ENCODE measurements at places on chromosomes 7 and 10.

DNA sequence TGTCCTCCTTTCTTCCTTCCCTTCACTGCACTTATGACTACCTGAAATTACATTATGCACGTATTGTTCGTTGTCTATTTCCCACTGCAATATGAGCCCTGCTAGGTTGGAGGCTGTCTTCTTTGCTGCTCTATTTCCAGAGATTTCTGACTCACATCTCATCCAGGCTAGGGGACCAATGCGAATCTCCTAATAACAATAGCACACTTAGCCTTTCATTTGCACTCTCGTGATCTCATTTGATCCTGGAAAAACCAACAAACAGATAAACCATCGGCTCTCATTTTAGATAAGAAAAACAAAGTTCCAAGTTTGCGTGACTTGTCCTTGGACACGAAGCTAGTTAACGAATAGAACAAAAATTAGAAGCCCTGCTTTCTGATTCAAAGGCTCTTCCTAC is 1.4 kb downstream of the ZNF438 start:
- DNase-seq = no peak

- DNase-seq = peak; percentile 94
Observed at GRCh38 chr7:56063882-56064625, at the start of gene SUMF2. Gene SUMF2 (plus strand): TSS chr7:56064286. CDS start chr7:56064312, 26 bp downstream.

DNA sequence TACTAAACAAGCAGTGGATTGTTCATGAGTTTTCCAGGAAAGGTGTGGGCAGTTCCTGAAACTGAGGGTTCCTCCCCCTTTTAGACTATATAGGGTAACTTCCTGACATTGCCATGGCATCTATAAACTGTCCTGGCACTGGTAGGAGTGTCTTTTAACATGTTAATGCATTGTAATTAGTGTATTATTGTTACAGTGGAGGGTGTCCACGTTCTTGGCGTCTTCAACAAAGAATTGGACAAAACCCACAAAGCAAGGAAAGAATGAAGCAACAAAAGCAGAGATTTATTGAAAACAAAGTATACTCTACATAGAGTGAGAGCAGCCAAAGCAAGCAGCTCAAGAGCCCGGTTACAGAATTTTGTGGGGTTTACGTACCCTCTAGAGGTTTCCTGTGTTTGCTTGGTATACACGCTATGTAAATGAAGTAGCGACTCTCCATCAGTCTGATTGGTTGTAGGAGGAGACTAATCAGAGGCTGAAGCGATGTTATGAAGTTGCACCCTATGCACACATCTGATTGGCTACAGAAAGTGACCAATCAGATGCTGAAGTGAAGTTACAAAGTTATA is 175.2 kb downstream of the NSUN6 start:
- DNase-seq = peak; percentile 1

GRCh38 chr7:50446542-50446960 is 3.6 kb downstream of the FIGNL1 start:
- no peak for DNase-seq

DNA sequence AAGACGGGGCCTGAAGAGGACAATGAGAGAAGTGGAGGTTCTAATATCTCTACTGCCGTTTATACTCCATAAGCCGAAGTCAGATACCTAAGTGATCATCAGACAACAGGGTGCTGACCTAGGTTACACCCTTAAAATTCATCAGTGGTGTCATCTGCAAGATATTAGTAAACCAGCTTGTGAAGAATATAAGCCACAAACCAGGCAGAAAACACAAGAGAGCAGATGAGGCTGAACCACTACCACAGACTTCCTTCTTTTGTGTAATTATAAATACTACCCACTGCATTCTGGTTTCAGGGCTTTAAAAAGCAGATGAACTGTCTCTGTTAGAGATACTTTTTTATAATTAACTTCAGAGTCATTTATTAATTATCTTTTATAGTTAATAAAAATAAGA is 69.0 kb upstream of the LRRC17 start:
- DNase-seq = no peak

DNA sequence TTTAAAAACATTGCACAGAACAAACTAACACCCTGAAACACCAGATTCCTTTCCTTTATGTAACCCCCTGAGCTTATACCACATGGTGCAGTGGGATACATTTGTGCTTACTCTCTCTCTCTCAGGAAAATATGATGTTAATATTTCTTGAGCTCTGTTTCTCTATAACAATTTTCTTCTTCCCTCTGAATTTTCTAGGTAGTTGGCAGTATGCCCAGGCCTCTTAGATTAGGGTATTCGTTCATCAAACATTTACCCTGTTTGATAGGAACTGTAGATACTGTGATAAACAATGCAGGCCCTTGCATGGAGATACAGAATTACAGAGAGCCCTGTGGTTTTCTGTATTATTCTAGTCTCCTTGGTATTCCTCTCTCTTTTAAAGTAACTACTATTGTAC is 567.8 kb downstream of the IPMK start:
- DNase-seq = no peak

GRCh38 chr7:43649755-43650274 is 66.9 kb downstream of the STK17A start:
- peak; percentile 42 for DNase-seq

GRCh38 chr10:48981310-48981907 is 41.8 kb upstream of the LRRC18 start:
- peak; percentile 71 for DNase-seq

DNA sequence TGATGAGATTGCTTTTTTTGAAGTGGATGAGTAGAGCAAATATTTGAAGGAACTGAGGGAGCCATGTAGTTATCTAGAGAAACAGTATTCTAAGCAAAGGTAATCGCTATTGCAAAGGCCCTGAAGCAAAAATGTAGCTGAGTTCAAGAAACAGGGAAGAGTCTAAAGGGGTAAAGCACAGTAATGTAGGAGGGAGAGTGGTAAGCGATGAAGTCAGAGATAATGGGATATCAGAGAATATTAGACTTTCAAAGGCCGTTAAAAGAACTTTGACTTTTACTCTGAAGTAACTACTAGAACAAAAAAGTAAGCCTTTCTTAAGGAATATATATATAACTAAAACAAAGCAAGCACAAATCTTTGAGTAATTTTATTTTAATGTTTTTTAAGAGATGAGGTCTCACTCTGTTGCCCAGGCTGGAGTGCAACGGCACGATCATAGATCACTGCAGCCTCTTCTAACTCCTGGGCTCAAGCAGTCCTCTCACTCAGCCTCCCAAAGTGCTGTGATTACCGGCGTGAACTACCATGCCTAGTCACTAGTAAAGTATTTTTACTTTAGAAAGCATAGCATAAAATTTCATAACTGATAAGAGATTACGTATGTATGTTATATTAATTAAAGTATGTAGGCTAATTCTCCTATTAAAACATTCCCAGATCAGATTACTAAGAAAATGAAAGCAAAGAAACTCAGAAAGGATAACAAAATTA is 61.7 kb upstream of the OIT3 start:
- no peak for DNase-seq

DNA sequence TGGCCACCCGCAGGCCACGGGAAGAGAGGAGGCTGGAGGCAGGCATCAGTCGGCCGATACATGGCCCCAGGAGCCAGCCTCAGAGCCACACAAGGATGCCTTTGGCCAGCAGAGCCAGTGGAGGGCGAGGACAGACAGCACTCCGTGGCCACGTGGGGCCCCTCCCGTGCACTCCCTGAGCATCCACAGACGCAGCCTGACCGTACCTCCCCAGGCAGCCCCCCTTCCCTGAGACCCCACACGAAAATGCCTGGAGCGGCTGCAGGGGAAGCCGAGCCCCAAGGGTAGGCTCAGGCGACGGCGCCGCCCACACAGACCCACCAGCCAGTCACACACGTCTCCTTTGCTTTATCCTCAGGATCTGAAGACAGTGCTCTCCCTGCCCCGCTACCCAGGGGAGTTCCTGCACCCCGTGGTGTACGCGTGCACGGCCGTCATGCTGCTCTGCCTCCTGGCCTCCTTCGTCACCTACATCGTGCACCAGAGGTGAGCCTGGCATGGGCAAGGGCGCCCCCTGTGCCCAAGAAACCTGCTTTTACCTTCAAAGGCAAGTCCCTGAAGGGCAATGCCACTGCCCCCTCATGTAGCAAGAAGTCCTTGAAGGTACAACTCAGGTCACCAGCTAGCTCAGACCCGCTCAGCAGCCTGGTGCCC is 9.0 kb downstream of the ADGRA1 start:
- no peak for DNase-seq

Data from T47D (cell line).